Stimulated activated CD8-positive, alpha-beta memory T cell treated with anti-CD3 and anti-CD28 coated beads, Interleukin-4, amount 100 ng/mL, for 1 hour (primary cell): ENCODE measurements at places on chromosomes 2 and 18.
A peak's percentile ranks its signal among the peaks of the same experiment; 100 is the strongest.

GRCh38 chr2:30472326-30472725 is 25.3 kb downstream of the LCLAT1 start:
- DNase-seq: no peak

DNA sequence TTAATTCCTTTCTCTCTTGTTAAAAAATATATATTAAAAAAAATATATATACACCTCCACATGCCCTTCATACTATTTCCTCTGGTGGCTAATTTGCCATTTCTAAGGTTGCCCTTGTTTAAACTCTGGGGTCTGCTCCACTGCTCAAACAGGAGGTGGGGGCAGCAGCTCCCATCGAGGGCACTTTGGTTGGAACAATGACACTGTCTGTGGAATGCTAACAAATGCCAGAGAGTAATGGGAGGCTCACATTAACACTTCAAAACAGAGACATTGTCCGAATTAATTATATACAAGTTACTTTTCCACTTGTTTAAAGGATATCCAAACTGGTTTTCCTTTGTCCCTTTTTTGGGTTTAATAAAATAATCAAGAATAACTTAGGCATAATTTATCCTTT is 58.8 kb upstream of the CD302 start:
- no peak for DNase-seq

- no peak for DNase-seq
Measured at GRCh38 chr2:240949791-240950705, 43.9 kb downstream of the CROCC2 start.

DNA sequence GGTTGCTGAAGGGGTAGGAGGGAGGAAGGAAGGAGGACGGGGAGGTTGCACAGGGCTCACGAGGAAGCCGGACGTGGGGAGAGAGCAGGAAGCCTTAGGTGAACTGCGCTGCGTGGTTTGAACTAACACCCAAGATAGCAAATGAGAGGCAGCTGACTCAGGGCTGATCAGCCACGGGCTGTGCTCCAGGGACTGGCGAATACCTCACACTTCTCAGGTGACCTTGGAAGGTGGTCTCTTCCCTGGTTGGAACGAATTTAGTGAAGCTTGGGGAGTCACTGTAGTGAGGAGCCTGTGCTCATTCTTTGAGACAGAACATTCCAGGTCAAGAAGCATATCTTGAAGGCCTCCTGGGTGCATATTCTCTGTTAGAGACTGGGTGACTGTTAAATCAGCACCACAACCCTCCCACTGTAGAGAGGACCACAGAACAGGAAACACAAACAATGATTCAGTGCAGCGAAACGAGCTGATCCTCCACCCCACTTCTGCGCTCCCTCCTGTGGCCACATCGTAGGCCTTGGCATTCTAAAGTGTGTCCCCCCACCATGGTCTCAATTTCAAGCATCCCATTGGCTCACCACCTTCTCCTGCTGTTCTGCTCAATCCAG is 33.8 kb downstream of the TOGARAM2 start:
- DNase-seq: peak; percentile 48

GRCh38 chr18:8162802-8163201 is 446.4 kb upstream of the RAB12 start:
- DNase-seq: no peak

DNA sequence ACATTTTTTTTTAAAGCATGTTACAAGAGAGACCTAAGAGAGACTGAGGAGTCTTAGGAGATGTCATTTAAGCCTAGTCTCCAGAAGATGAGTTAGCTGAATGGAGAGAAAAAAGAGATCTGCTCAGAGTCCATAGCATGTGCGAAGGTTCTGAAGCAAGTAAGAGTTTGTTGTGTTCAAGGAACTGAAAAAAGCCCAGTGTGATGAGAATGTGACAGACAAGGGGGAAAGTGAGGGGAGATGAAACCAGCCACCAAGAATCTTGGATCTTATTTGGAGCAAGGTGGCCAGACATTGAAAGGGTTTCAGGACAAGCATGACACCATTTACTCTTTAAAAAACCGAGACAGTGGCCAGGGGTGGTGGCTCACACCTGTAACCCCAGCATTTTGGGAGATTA is 5.2 kb upstream of the MOB1A start:
- no peak for DNase-seq

- DNase-seq: no peak
Measured at GRCh38 chr2:102238039-102238756, 51.4 kb downstream of the IL1RL2 start.

DNA sequence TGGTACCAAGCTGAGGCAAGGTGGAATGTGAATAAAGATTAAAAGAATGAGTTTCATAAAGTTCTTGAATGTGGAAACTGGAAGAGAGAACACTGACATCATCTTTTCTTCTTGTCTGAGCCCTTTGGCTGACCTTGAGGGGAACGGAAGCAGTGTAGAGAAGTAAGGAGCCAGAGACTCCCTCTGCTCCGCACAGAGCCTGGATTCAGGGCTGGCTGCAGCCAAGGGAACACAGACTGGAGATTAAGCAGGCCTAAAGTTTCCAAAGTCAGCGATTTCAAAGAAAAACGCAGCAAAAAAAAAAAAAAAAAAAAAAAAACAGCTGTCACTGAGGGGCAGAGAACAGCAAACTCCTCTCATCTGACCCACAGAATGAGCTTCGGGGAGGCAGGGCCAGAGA is 19.3 kb upstream of the ALK start:
- no peak for DNase-seq

DNA sequence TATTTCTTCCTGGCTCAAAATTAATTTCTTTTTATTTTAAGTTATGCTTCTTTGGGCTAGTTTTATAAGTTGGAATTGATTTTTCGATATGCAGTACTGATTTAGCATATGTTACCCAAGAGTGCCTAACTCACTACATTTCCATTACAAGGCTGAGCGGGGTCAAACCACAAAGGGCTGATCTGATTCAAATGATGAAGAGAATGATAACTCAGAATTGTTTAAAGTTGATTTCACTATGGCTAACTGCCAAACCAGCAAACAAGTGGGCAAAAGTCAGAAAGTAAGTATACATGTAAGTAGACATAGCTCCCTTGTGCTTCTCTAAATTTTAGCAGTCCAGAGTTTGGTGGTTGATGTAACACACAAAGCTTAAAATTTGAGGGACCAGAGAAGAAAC is 35.6 kb downstream of the RAD51AP2 start:
- no peak for DNase-seq

GRCh38 chr18:25310045-25310444 is 41.9 kb downstream of the ZNF521 start:
- DNase-seq: no peak

DNA sequence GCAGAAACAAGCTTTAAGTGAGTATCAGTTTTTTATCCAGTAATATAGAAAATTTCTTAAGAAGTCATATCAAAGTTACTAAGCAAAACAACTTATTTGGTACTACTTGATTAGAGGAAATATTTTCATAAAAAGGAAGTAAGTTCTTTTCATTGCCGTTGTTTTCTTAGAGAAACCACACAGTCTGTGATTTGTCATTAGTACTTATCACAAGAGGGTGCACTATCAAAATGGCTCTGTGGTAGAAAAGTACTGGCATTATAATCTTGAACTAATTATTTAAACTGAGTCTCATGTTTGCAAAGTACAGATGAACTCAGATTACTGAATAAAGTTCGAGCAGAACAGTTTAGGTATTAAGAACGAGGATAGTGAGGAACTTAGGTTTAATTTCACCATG is 93.4 kb downstream of the IKZF2 start:
- DNase-seq: no peak
